ENCODE measurements at places on chromosomes 5 and 9. TPM values are rescaled to one million over a fixed set of nuclear protein-coding genes. Genes with fewer than 3 reads are reported as not detected.

DNA sequence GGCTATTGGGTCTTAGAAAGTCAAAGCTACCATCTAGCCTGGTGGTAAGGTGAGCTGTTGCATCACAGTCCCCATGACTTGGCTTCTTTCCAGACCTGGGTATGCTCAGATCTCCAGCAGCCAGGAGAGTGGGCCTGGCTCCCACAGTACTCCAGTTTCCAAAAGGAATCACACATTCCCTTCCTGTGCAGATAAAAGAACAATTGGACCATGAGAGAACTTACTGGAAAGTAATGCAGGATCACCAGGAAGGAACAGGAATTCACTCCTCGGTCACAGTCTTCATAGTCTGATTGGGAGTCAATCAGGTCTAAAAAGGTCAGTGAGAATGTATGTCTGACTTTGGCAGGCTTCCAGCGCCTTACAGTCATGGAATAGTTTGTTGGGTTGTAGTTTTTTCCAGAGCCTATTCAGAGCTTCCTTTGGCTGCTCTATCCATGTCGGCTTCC is 47.8 kb upstream of the CD180 start:
- DNase-seq: peak; percentile 32

- peak; percentile 99 for DNase-seq
Measured at GRCh38 chr5:154858297-154858971, at the start of gene CNOT8. Gene CNOT8, plus strand, starts transcription at chr5:154858627. Its CDS starts 4,652 bp downstream, at chr5:154863279.

GRCh38 chr5:176446884-176447590 is 1.1 kb upstream of the FAF2 start:
- no peak for DNase-seq

AP3S1 gene
- 90.4 TPM for total RNA-seq

GRCh38 chr5:173881811-173882575 is 6.2 kb upstream of the CPEB4 start:
- DNase-seq: no peak

RANBP3L gene
- 1.1 TPM for total RNA-seq

DNA sequence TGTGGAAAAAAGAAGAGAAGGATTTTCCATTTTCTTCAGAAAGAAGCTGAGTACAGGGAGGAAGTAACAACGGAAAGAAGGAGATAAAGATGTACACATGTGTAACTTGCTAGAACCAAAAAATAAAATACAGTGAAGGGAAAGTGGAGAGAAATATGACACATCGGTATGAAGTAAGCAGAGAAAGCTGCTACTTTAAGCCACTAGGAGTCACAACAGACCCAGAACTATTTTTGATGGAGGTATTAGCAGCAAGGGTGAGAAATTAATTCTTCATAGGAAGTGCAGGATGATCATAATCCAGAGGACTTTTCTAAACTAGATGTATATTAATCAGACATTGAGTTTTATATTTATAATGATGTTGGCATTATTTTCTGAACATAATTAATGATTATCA is 88.5 kb downstream of the FAM174A start:
- DNase-seq: peak; percentile 43

- DNase-seq: no peak
Measured at GRCh38 chr5:137300411-137301240, 198.5 kb downstream of the SPOCK1 start.

PFDN1 gene
- total RNA-seq: 45.3 TPM

GRCh38 chr9:92948038-92948534 is 763 bp downstream of the FGD3 start:
- no peak for DNase-seq

DNA sequence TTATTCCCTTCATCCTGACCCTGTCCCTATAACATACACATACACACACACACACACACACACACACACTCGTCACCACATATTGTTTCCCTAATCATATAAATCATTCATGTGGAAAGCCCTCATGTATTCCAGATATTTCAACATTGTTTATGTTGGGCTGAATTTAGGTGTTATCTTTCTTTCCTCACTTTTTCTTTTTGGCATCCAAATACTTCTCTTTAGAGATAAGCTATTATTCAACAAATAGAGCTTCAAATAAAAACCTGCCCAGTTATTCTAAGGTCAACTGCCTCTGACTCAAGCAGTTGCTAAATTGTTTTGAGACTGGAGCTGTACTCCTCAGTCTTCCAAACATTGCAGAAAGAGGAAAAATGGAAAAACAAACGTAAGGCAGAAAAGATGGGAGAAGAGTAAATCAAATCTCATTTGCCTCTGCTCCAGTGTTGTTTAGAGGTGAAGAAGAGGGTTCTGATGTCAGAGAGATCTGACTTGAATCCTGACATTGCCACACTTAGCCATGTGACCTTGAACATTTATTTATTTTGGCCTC is 215.7 kb downstream of the GAS1 start:
- peak; percentile 33 for DNase-seq

GRCh38 chr5:169695919-169696490 is 58.9 kb downstream of the DOCK2 start:
- no peak for DNase-seq

DNA sequence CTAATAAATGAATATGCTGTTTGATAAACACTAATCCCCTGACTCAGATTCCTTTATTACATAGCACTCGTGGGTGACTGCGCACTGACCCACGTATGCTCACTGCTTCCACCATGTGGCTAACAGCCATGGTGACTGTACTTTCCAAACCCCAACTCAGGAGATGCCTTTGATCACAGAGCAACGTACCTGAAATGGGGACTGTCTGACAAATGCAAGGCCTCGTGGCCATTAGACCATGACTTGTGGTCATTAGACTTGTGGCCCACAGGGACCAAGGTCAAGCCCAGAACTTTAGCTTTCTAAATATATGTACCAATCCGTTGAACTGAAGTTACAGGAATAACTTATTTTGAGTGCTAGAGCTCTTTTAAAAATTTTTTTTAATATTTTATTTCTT is 46.6 kb downstream of the CYFIP2 start:
- peak; percentile 18 for DNase-seq

GRCh38 chr5:28685794-28686193 is 1647.4 kb upstream of the CDH9 start:
- DNase-seq: no peak

IL33 gene
- total RNA-seq: 154 TPM

RMI1 gene
- total RNA-seq: 10.0 TPM

NR5A1 gene
- total RNA-seq: 0.09 TPM

- no peak for DNase-seq
Measured at GRCh38 chr9:137000177-137000930, 4.0 kb upstream of the CLIC3 start.

- DNase-seq: no peak
Measured at GRCh38 chr5:122984425-122984824, 52.1 kb downstream of the PPIC start.

- no peak for DNase-seq
Measured at GRCh38 chr5:94276048-94276447, 342.4 kb downstream of the KIAA0825 start.

DNA sequence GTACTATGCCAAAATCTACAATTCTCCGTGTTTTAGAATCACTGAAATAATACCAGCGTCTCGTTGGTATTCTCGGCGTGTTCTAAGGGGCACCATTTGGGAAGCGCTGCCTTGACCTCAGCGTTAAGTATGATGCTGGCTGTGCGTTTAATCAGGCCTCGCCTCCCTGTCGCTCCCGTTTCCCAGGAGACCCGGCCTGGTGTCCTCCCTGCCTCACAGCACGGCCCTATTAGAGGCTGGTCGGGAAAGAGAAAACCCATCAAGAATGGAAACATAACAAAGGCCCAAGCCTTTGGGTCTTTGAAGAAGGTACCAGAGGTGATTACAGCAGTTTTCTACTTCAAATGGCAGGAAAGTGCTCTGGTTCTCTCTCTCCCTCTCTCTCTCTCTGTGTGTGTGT is 30.0 kb downstream of the GFPT2 start:
- no peak for DNase-seq

DNA sequence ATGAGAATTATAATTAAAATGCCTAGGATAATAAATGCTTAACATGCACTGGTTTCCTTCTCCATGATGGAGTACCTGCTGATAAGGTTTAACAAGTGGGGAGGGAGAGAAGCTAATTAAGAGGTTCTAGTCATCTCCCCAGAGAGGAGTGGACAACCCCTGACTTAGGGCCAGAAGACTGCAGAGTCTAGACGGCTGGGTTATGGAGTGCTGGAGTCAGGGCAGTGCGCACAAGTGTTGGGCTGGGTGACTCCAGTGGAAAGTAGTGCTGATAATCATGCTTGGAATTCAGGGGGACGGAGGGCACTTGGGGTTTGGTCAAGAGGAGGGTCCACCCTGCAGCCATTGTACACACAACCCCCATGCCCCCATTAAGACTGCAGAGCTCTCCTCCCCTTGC is 32.8 kb upstream of the TGFBI start:
- no peak for DNase-seq

- no peak for DNase-seq
Measured at GRCh38 chr5:67200809-67201562, 4.4 kb upstream of the CD180 start.

- DNase-seq: peak; percentile 76
Measured at GRCh38 chr9:124220946-124221451, 36.8 kb upstream of the NEK6 start.

- DNase-seq: no peak
Measured at GRCh38 chr9:86355814-86356213, 1.6 kb upstream of the TUT7 start.

- no peak for DNase-seq
Measured at GRCh38 chr5:157584628-157585027, 9.1 kb upstream of the ADAM19 start.

GRCh38 chr5:163978897-163979296 is 473.5 kb downstream of the MAT2B start:
- no peak for DNase-seq

LHX3 gene
- not detected for total RNA-seq

SPINK6 gene
- not detected for total RNA-seq

C9orf50 gene
- 0.28 TPM for total RNA-seq

DNA sequence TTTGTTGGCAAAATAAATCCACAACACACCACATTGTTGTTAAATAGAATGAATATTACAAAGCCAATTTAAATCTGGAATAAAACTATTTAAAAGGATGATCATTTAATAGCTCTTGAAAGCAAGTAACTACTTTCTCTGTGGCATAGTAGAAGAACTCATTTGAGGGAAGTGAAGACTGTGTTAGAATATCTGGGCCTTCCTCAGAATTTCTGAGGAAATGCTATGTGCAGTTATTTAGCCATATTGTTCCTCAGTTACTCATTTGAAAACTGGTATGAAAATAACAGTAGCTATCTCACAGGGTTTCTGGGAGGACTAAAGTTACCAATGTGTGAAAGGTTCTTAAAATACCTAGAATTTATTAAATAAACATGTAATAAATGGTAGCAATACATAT is 595.8 kb downstream of the PSAT1 start:
- no peak for DNase-seq

DNA sequence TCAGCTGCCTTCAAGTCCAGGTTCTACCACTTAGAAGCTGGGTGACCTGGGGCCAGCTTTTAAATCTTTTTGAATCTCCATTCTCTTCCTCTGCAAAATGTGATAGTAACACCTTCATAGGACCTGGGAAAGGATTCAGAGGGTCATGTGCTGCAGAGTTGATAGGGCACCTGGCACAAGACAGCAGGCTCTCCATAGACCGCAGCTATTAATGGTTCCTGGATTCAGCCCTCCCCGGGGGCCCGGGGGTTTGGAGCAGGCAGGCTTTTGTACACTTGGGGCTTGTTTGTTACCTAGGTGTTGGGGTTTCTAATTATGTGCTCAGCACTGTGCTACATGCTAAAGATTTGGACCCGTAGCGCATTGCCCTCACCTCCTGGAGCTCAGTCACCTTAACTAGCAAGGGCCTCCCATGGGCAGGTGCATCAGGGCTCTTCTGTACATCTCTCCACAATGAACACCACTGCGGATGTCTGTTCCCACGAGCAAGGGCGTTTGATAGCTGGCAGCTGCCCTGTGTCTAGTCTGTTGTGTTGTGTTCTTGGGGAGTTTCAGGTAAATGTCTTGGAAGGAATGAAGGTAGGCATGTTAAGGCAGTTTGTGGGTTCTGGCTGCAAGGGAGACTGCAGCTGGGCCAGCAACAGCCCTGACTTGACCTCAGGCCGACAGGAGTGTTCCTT is 12.1 kb downstream of the PRRC2B start:
- DNase-seq: no peak

HCN1 gene
- 0.06 TPM for total RNA-seq

- DNase-seq: no peak
Measured at GRCh38 chr5:157203417-157203816, 22.8 kb downstream of the ITK start.

NUTM2G gene
- not detected for total RNA-seq

MARCOL gene
- total RNA-seq: not detected

BRINP1 gene
- 0.14 TPM for total RNA-seq

PCDHB8 gene
- total RNA-seq: 2.1 TPM

GRCh38 chr5:88677943-88678769 is 204.8 kb downstream of the MEF2C start:
- DNase-seq: no peak

GRCh38 chr9:21904371-21904770 is 89.8 kb downstream of the CDKN2A start:
- no peak for DNase-seq

DNA sequence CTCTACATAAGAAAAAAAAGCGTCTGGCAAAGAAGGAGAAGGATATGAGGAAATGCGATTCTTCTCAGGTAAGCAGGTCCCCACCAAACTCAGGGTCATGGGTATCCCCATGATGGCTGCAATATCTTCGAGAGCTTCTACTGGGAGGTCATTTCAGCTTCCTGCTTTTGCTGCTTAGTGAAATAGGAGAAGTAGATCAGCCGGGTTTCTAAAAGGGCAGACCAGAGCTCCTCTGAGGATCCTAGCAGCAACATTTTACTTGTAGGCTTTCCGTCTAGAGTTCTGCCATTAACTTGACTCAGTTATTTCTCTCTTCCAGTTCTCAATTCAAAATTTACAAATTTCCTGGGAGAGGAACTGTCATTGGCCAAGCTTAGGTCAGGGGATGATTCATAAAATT is 134.7 kb downstream of the DPYSL3 start:
- no peak for DNase-seq

LRRC26 gene
- total RNA-seq: 0.77 TPM

BNC2 gene
- 23.2 TPM for total RNA-seq

DNA sequence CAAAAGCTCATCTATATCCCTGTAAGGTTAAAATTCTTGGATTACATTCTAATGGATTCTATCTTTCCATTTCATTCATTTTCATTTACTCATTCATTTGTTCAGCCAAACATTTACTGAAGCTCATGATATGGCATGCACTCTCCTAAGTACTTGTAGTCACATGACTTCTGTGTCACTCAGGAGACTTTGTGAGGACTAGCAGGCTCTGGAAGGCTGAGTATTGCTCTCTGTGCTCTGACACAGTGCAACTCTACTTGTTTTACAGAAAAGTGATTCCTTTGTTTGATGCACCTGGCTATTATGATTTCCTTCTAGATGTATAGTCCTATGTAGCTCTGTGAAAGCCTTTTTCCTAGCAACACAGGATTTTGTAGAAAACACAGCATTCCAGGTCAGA is 53.0 kb downstream of the YIPF5 start:
- DNase-seq: no peak

DNA sequence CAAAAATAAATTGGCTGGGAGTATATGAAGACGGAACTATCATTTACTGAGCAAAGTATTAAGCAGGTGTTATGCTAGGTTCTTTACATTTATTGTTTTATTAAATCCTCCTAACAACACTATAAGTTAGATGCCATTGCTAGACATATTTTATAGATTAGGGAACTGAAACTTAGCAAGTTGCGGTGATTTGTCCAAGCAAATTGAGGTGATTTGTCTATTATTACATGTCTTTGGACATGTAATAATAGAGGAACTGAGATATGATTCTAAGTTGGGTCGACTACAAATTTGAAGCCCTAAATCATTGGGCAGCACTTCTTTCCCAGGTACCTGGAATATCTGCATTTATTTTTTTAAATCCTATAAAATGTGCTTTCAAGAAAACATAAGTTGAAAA is 429.9 kb downstream of the GABRG2 start:
- no peak for DNase-seq

SLC6A7 gene
- 0.06 TPM for total RNA-seq

PDZD2 gene
- total RNA-seq: 33.5 TPM

C5orf52 gene
- not detected for total RNA-seq

Data from lung (tissue), 17 donors.